ENCODE measurements at places on chromosomes 7 and 10. TPM values are rescaled to one million over a fixed set of nuclear protein-coding genes. Genes with fewer than 3 reads are reported as not detected.

Gene ACTL6B
- total RNA-seq: not detected

Gene ADCYAP1R1
- not detected for total RNA-seq

Gene RET
- 2.8 TPM for total RNA-seq

Gene VWDE
- total RNA-seq: 4.4 TPM

Gene LRRC4
- total RNA-seq: not detected

Gene UPK3BL2
- total RNA-seq: 29.3 TPM

Gene SPDYE9
- not detected for total RNA-seq

Gene ASIC3
- total RNA-seq: 4.5 TPM

Gene COBL
- not detected for total RNA-seq

Gene SNX8
- 34.6 TPM for total RNA-seq

Gene TSPAN12
- total RNA-seq: 0.39 TPM

Gene RPEL1
- total RNA-seq: not detected

Gene ANKRD61
- total RNA-seq: 0.49 TPM

Gene HOXA13
- total RNA-seq: not detected
